ENCODE measurements at places on chromosomes 7 and 10.

GRCh38 chr10:132470410-132471124 lies 67.0 kb upstream of the INPP5A start:
- DNase-seq = no peak

- peak; percentile 23 for DNase-seq
Measured at GRCh38 chr10:113854761-113855588, 514 bp downstream of the NHLRC2 start.

DNA sequence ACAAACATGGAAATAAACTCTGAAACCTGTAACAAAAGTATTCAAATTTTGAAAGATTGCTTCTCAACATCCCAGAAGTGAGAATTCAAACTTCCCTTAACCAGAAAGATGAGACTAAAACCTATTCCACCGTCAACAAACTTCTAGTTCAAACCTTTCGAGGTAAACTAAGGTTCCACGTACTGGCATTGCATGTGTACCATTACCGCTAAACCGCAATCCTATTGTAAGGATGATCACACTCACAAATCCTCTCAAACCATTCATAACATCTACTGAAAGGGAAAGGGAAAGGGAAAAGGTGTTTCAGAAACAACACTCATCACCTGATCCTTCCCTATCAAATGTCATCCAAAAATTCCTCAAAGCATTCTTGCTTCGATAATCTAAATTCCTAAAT lies 3.1 kb downstream of the SMURF1 start:
- no peak for DNase-seq

- DNase-seq = no peak
Measured at GRCh38 chr7:94510582-94511496, 1.2 kb downstream of the CASD1 start.

DNA sequence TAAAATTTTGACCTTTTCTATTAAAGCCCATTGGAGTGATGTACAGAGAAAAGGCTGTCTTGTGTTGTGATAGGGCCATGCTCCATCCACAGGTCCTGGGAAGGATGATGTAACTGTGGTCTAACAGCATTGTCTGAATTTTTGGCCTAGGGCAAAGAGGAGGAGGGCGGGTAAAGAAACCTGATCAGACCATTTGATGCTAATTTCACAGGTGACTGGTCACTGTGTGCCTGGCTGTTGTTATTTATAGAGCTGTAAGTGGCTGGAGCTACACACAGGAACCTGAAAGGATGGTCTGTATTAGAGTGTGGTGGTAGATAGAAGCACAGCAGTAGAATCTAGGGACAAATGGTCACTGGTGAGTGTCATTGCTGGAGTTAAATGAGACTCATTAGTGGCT lies 182.1 kb downstream of the AUTS2 start:
- DNase-seq = no peak

DNA sequence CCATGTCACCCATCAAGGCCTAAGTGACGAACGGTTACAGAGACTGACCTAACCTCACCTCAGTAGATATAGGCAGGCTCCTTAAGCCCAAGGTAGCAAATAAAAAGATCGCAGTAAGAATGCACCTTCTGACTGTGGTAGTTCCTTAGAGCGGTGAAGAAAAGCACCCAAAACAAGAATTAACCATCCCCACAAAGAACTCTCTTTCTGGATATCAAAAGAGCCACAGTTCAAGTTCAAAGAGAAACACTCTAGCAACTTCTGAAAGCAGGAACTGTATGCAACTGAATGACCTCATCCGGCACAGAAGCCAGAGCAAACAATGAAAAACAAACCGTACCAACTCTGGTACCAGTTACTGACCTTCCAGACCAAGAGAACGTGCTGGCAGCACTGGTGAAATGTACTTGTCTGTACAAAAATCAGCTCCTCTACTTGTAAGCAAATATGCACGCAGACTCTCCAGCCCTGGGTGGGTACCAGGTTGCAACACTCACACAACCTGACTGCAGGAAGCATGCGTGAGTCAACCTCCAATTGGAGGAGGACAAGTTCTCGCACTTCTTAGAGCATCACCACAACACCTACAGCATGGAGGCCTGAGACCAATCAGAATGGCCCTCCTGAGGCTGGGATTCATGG lies 202.7 kb downstream of the FAM107B start:
- DNase-seq = peak; percentile 25

DNA sequence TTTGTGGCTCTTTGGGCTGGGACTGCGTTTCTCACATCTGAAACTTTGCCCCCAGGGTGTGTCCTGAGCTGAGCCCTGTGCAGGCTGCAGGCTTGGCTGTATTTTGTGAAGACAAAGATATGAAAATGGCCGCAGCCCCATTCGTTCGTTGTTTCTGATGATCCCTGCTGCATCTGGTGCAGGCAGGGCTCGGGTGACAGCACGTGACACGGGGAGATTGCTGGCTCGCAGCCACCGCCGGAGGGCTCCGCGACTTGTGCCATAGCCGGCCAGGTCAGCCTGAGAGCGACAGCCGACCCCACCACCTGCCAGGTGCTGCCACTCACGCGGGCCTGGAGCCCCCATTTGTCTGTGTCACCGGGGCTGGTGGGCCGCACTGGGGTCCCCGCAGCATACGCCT lies 81.3 kb downstream of the ZRANB1 start:
- DNase-seq = no peak

GRCh38 chr7:12211711-12212485 lies 804 bp downstream of the TMEM106B start:
- DNase-seq = no peak

- DNase-seq = no peak
Measured at GRCh38 chr7:157235357-157236333, 96.9 kb downstream of the UBE3C start.

- no peak for DNase-seq
Measured at GRCh38 chr7:74498996-74499834, 45.5 kb downstream of the GTF2IRD1 start.

- DNase-seq = no peak
Measured at GRCh38 chr10:132563485-132564248, 26.1 kb downstream of the INPP5A start.

DNA sequence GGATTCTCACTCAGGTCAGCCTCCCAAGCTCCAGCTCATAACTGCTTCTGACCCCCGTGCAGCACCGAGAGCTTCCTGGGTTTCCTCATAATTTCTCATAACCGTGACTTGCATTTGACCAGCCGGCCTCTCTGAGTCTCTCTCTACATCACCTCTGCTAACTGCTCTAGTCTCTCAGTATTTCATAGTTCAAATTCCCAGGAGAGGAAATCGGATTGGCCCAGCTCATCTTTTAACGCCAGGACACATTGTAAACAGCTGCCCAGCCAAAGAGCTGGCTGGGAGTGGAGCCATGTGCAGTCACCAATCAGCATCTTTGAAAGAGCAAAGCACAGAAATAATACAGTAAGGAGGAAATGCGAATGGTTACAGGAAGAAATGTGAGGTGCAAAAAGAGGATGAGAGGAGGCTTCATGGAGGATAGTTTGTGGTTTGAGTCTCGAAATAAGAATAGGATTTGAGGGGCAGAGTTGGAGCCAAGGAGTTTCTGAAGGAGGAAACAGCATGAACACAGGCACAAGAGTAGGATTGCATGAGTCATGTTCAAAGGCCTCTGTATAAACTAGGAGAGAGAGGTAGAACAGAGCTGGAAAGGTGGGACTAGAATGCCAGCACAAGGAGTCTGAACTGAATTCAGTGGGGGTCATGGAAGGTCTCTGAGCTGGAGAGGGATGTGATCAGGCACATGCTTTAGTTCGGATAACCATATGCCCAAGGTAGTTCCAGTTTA lies 15.2 kb upstream of the LBX1 start:
- no peak for DNase-seq

DNA sequence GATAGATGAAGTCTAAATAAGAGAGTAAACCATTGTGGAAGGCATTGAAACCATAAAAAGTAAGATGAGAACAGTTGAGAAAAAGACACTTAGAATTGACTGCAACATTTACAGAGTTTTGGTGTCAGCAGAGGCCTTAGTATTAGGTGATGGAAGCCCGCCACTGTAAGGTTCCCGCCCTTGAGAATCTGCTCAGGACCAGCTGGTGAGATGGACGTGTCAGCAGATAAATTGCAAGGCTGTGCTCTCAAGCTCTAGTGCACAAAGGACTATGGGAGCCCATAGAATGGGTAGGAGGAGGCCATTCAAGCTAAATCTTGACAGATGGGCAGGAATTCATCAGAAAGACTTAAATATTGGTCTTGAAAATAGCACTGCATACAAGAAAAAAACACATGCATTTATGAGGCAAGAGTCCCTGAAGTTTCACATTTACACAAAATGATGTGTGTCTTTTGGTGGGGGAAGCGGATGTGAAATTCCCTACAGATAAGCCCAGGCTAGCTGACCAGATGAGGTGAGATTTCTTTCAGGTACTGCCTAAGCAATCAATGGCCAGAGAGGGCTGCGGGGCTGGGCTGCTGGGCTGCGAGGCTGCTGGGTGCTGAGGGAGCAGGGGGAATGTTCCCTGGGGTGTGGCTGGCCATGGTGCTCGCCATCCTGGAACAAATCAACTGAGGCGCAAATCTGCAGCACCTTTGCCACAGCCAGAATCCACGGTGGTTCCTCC lies 42.5 kb downstream of the SYPL1 start:
- no peak for DNase-seq

DNA sequence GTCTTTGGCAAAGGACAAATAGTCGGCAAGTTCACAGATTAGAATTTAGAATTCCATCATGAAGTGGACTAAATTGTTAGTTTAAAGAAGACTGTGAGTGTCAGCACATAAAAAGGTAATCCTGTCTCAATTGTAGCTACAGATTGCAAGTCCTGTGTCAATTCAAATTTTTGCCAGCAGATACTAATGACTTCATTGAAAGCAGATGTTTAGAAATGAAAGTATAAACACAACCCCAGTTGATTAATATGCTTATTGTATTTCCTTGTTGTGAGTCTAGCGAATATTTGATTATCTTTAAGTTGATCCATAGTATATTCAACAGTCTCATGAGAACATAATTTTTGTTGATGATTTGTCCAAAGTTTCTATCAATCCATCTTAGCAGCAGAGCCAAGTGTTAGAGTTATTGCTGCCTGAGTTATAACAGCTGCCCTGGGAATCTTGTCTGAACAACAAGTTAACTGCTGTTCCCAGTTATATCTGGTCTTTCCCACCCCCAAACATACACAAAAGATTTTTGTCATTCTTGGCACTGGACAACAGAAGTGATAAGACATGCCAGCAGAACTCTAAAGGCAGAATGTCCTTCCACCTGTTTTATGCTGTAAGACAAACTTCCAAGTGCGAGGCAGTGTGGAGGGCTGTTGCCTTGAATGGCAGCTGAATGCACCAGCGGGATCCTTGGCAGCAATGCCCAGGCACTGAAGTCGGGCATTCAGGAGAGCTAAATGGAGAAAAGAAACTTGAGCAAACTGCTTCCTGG lies 21.3 kb upstream of the HERPUD2 start:
- no peak for DNase-seq

GRCh38 chr10:121811386-121811785 lies 116.4 kb downstream of the ATE1 start:
- no peak for DNase-seq

DNA sequence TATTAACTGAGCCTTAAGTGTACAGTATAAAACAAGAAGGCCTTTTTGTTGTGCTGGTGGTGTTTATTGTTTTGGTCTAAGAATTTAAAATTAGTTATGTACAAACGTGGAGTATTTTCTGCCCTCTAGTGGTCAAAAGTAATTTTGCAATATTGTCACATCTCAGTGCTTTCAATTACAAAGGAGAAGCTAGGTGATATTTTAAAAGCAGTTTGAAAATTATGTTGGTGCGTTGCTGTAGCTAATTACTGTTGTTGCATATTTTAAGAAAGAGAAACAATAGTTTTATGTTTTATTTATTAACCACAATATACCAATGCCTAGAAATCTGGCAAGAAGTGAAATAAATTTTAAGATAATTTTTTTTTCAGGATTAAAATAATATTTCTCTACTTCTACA lies 11.4 kb downstream of the NPVF start:
- DNase-seq = no peak
